ENCODE measurements at places on chromosomes 12 and 14.
A peak's percentile ranks its signal among the peaks of the same experiment; 100 is the strongest.

- DNase-seq: no peak
These were observed 9.5 kb downstream of the SLC38A2 start for GRCh38 chr12:46362895-46363581.

DNA sequence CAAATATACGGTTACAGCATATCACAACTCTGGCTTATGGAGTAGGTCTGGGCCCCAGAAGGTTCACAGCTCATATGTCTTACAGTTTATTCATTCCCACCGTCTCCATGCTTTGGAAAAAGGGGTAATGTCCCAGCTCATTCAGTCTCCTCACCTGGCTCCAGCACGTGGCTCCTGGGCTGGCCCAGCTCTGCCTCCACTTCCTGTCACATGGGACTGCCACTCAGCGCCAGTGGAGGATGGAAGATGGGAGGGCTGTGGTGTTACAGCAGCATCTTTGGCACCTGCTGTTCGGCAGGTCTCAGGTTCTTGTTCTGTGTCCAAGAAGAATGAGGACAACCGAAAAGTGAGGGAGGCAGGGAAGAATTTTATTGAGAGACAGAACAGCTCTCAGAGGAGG lies 216.3 kb upstream of the ATXN7L3B start:
- no peak for DNase-seq

- DNase-seq: no peak
These were observed 29.7 kb downstream of the RAD9B start for GRCh38 chr12:110531741-110532333.

- no peak for DNase-seq
These were observed 17.4 kb downstream of the PAWR start for GRCh38 chr12:79673354-79673753.

DNA sequence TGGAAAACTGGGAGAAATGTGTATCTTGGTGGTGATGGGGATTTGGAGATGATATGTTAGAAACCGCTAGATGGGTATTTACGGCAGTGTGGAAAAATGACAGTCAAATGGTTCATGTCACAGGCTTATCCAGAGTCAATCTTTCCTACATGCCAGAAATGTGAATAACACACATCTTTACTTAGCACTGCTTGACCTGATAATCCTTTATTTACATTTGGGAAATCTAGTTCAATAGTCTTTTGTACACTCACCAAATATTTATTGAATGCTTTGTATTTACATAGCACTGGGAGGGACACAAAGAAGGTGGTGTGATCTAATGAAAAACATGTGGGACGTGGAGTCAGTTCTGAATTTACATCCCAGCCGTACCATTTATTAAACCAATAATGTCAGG lies 208.2 kb downstream of the DIO2 start:
- no peak for DNase-seq

DNA sequence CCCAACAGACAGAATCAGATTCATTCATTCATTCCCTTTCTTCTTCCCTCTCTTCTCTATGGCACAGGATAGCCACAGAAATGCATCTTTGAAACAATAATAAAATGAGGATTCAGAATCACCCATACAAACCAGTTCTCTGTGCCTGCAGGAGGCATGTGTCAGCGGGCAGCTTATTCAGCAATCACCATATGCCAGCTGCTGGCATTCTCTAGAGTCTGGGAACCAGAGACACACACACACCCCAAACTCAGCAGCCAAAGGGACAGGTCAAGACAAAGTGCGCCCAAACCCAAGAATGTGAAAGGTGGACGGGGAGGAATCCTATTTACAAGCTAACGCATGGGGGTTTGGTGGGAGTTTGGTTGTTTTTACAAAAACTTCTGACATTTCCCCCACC lies 14.1 kb downstream of the ARF3 start:
- DNase-seq: no peak

DNA sequence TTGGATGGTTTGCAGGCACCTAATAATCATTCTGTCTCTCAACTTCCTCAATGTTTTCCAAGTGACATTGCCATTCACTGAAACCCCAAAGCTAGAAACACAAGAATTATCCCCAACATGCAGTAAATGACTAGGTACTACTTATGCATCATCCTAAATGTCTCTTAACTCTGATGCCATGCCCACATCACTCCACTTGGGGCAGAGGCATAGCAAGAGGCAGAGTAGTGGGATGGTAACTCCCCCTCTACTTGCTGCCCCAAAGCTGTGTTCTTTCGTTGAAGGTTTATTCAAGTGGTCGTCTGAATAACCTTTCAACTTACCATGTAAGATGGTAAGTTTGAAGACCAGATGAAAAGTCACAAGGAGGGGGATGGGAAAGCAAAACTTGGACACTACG lies 77.9 kb upstream of the SOX5 start:
- no peak for DNase-seq

DNA sequence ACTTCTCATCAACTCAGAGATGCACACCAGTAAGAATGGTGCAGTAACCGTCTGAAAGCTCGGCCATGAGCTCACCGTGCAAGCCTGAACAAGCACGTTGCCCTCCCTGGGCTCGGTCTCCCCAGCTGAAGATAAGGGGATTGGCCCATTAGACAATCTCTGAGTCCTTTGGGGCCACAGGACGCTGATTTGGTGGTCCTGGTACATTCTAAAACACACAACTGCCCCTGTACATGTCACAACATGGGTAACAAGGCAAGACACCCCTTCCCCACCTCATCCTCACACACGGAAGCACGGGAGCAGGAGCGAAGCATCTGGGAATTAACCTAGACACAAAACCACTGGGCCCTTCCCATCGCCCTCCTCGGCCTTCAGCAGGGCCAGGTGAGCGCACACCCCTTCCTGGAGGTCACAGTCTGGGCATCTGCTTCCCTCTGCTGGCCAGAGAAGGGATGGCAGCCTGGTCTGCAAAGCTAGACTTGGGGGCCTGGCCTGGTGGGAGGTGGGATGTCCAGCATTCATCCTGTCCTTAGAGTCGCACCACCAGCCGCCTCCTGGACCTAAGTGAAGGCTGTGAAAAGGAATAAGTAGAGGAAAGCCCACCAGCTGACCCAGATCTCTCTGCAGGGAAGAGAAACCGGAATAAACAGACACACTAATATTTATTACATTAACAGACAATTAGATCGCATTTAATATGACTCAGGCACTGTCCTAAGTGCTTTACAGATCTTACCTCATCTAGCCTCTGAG lies 18.9 kb upstream of the SMUG1 start:
- DNase-seq: peak; percentile 83

DNA sequence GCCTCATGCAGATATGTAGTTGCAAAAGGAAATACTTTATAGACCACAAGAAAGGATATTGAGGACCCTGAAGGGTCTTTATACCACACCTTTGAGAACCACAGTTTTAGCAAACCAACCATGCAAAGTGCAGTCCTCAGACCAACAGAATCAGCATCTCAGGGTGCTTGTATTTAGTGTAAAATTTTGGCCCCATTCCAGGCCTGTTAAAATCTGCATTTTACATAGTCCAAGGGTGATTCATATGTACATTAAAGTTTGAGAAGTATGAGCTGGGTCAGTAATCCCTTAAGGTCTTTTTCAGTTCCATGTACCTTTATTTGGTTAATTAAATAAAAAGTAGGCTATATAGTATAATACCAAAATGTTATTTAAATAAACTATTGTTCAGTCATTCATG lies 91.2 kb downstream of the WNK1 start:
- DNase-seq: no peak

GRCh38 chr12:16984484-16984883 lies 378.5 kb upstream of the LMO3 start:
- DNase-seq: no peak

DNA sequence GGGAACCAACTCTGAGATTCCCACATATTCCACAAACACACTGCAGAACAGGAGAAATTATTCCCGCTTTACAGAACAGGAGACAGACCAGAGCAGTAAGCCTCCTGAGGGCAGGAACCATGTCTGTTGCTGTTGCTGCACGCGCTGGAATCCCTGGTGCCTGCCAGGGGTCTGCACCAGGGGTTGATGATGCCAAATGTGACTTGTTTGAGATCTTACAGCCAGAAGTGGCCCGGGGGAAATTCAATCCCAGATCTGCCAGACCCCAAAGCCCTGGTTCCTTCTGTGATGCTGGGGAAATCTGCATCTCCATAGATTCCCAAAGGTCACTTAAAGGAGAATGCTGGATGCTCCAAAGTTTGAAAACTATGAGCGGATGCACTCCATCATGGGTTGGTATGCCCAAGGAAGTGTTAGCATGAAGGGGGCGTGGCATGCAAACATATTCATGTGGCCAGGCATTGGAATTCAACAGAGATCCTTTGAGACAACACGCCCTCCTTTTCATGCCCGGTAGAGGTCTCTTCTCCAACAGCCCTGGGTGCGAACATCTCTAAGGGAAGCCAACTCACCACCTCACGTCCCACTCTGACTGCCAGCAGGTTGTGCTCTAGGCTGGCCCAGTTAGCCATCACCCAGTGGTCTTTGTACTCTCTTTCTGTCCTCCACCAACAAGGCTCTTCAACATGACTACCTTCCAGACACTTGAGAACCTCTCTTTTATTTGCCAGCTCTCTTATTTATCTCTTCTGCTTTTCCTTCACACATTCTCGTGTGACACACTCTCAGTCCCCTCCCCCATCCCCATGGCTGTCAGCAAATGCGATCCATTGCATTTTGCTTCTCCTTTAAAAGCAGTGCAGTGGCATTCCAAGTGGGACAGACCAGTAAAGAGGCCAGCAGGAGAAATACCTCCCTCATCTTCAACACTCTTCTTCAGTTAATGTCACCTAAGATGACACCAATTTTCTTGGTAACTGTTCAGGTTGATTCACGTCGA lies 131.3 kb downstream of the ZFP36L1 start:
- no peak for DNase-seq

- no peak for DNase-seq
These were observed 541.4 kb upstream of the ATP2B1 start for GRCh38 chr12:90250042-90250441.

Measured in CD8-positive, alpha-beta T cell (primary cell).